ENCODE measurements at places on chromosomes 2 and 18. TPM values are rescaled to one million over a fixed set of nuclear protein-coding genes. Genes with fewer than 3 reads are reported as not detected.

ALLC gene
- not detected for total RNA-seq

COLEC12 gene
- 11.6 TPM for total RNA-seq

PRKAG3 gene
- total RNA-seq: not detected

CCDC138 gene
- 5.2 TPM for total RNA-seq

TCF23 gene
- total RNA-seq: not detected

AQP12A gene
- total RNA-seq: not detected

RPS27A gene
- 840 TPM for total RNA-seq

FAM237A gene
- total RNA-seq: not detected

RAX gene
- total RNA-seq: not detected

NEB gene
- 0.94 TPM for total RNA-seq

ITPRIPL1 gene
- 0.10 TPM for total RNA-seq

BOK gene
- 64.9 TPM for total RNA-seq

TFCP2L1 gene
- 0.05 TPM for total RNA-seq

ONECUT2 gene
- 6.2 TPM for total RNA-seq

SPATS2L gene
- total RNA-seq: 192 TPM

MRO gene
- total RNA-seq: 0.18 TPM

MTCL1 gene
- total RNA-seq: 48.6 TPM

SAG gene
- total RNA-seq: not detected

PLGLB2 gene
- total RNA-seq: 3.7 TPM

NOL4 gene
- 1.9 TPM for total RNA-seq

HYCC2 gene
- 21.8 TPM for total RNA-seq

ZNF804A gene
- total RNA-seq: 0.32 TPM

MROH2A gene
- not detected for total RNA-seq

TRIM43 gene
- not detected for total RNA-seq

SRD5A2 gene
- not detected for total RNA-seq

TMEM247 gene
- not detected for total RNA-seq

POTEC gene
- not detected for total RNA-seq

LYG2 gene
- not detected for total RNA-seq

ERBB4 gene
- 0.72 TPM for total RNA-seq

CACNB4 gene
- 2.9 TPM for total RNA-seq

FKBP7 gene
- 58.5 TPM for total RNA-seq

ST8SIA5 gene
- total RNA-seq: 0.36 TPM

SCYGR1 gene
- not detected for total RNA-seq

CAPN14 gene
- 0.14 TPM for total RNA-seq

ARHGAP15 gene
- total RNA-seq: not detected

KIF5C gene
- 24.3 TPM for total RNA-seq

ALMS1 gene
- 14.6 TPM for total RNA-seq

DNAH7 gene
- 1.2 TPM for total RNA-seq

B4GALT6 gene
- total RNA-seq: 17.7 TPM

PROM2 gene
- total RNA-seq: 1.2 TPM

TEX44 gene
- not detected for total RNA-seq

SUCLG1 gene
- total RNA-seq: 50.6 TPM

EVX2 gene
- not detected for total RNA-seq

FZD7 gene
- total RNA-seq: 61.5 TPM

APOB gene
- total RNA-seq: 0.07 TPM

TEKT4 gene
- not detected for total RNA-seq
